Pulmonary artery endothelial cell (primary cell): ENCODE measurements at places on chromosomes 6 and 20. TPM values are rescaled to one million over a fixed set of nuclear protein-coding genes. Genes with fewer than 3 reads are reported as not detected.

DNA sequence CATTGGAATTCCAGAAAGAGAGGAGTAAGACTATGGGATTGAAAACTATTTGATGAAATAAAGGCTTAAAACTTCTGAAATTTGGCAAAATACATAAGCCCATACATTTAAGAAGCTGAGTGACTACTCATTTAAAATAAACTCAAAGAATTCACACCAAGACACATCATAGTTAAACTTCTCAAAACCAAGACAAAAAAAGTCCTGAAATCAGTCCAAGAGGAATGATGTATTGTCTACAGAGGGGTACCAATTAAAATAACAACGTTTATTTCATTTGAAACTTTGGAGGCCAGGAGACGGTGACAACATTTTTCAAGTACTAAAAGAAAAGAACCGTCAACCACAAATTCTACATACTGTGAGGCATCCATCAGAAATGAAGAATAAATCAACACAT is 841.4 kb upstream of the MAP3K7 start:
- DNase-seq: no peak

- DNase-seq: no peak
Measured at GRCh38 chr20:37880726-37881591, 22.0 kb upstream of the VSTM2L start.

GRCh38 chr6:161711515-161711914 is 437.7 kb upstream of the AGPAT4 start:
- no peak for DNase-seq

The CST4 gene
- total RNA-seq: not detected in 2 replicates

DNA sequence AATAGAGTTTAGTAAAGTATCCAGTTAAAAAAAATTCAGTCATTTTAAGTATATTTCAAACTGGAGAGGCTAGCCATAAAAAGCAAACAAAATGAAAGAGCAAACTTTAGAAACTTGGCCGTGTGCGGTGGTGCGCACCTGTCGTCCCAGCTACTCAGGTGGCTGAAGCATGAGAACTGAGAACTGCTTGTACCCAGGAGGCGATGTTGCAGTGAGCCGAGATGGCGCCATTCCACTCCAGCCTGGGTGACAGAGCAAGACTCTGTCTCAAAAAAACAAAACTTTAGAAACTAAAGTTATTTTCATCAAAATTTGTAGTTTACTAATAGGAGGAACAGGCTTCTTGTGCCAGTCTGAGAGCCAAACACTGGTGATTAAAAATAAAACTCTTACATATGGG is 100.2 kb upstream of the POPDC3 start:
- DNase-seq: no peak

DNA sequence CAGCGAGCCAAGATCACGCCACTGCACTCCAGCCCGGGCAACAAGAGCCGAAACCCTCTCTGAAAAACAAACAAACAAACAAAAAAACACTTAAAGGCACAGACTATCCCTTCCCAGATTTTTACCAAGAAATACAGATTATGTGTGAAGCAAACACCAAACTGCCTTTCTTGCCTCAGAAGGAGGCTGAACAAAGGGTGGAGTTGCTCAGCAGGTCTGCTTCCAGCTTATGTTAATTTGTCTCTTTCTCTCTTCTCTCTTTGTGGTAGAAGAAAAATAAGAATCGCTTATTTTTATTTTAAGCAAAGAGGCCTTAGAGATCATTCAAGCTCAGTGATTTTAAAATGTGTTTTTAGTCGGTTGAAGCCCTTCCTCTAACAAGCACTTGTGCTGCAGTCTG is 14.2 kb downstream of the TUBB2A start:
- no peak for DNase-seq

The RAD21L1 gene
- 0.14 and 0.26 TPM in 2 replicates for total RNA-seq

DNA sequence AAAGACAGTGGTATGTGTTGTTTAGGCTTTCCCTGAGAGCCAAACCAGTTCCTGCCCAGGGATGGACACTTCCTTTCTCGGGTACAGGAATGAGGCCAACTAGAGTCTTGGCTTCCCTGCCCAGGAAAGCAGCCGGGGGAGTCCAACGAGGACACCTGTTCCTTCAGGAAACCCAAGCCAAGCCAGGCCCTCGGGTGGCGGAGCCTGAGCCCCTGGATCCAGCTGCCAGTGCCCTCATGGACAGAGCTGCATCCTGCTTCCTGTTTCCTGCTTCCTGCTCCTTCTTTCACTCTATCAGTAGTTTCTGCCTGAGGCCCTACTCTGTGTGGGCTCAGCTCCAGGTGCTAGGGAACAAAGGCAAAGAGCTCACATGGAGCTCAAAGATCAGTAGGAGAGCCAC is 7.9 kb upstream of the SIRPA start:
- DNase-seq: no peak

DNA sequence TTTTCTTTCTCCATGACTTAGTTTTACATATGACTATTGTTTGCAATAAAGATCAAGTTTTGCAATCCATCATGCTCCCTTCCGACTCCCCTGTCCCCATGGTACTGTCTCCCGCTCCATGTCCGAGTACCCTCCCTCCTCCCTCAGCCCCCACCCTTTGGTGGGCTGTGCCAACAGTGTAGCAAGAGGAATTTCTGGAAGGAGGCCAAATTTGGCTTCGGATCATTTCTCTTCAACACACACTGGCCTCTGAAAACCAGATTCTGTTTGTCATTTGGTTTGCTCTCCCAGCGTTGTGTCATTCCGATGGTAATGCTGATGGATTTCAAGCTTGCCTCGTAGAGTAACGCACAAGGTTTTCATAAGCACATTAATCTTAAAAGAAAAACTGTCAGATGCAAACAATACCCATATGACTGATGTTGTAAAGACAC is 22.9 kb upstream of the PAX1 start:
- no peak for DNase-seq

DNA sequence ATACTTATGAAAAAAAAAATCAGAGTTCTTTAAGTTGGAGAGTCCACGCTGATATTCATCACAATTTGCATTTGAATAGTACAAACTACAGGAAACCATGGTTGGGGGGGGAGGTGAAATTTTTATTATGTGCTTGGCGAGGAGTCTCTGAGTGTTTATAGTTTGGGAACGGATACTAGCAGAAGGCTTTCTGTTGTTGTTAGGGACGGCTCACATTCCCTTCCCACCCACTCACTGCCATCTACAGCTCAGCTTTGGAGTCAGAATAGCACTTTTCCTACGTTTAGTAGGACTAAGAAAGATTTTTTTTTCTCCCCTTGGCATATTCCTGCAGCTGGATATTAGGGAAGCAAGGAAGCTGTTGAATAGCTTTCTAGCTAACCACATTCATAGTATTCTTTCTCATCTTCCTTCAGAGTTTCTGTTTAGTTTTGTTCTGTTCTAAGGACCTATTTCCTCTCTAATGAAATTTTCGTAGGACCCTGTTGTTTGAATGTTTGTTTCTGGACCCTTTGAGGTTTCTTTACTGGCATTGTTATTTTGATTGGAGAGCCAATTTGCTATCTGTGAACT is 235.1 kb upstream of the ZNF217 start:
- DNase-seq: peak; percentile 84

- no peak for DNase-seq
Measured at GRCh38 chr20:33746325-33746998, 14.7 kb downstream of the ZNF341 start.

DNA sequence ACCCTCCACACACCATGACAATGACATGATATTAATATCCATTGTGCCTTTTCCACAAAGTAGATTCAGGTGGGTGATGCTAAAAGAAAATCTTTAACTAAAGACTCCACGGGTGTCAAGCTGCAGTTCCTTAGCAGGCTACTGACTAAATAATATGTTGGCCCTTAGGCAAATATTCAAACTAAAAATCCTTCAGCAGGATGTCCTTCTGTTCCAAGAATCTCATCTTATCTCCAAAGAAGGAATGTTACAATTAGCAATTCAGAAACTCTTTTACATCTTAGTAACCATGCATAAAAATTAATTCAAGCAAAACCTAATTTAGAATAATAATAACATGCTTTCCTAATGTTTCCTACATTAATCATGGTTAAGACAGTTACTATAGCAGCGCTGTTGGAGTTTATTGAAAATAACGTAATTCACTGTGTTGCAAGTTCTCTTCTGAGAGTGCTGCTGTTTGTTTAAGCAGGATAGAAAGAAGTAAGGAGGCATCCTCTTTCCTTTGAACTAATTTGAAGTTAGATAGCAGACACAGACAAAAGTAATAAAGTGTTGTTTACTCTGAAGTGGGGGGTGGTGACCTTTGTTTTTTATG is 414.8 kb upstream of the CDH4 start:
- DNase-seq: no peak

DNA sequence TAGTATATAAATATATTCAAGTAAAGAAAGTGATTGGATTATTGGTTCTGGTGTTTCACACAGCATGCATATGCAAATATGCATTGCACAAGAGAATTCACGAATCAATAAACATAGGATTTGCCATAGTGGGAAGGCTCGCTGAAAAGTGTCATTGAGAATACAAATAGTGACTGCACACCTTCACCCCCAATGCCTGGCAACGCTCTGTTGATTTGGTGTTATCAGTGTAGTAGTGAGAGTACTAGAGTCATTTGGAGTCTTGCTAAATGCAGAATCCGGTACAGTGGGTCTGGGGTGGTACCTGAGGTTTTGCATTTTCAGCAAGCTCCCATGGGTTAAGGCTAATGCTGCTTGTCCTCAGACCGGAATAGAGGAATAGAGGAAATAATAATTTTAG is 49.7 kb upstream of the NAA20 start:
- DNase-seq: no peak

GRCh38 chr6:79377888-79378348 is 143.4 kb upstream of the HMGN3 start:
- peak; percentile 64 for DNase-seq

GRCh38 chr6:90160013-90160412 is 136.6 kb downstream of the BACH2 start:
- DNase-seq: no peak

DNA sequence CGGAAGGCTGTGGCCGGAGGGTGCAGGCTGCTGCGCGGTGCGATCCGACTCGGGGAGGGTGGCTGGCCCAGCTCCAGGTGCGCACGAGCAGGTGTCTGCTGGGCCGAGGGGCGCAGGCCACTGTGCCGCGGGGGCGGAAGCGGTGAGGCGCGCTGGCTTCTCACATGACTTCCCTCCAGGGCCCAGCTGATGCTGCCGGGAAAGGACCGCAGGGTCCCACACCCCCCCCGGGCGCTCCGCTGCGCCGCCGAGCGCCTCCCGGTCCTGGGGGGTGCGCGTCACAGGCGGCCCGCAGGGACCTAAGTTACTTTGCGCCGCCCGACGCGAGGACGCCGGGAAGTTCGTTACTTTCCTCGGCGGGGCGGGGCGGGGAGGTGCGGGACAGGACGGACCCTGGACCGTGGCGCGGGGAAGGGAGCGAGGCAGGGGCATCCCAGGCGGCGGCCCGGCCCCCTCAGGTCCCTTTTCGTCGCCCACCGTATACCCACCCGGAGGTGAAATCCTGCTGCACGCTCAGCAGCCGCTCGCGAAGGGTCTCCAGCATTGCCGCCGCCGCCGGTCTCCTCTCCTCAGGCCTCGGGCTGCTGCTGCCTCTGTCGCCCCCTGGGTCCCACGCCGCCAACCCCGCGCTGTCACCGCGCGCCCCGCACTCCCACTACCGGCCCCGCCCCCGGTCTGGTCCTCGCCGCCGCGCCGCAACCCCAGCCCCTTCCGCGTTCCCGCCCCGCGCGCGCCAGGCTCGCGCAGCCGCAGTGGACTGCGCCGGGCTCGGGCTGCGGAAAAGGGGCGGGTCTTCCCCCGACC is at the start of gene DTNBP1:
Gene DTNBP1 (minus strand): TSS at position 703 of the 804 bp plus-strand sequence. CDS start 159 bp downstream, at position 544.
- no peak for DNase-seq

GRCh38 chr20:8043687-8044282 is 24.2 kb upstream of the TMX4 start:
- DNase-seq: no peak

The ANGPT4 gene
- not detected in 2 replicates for total RNA-seq

DNA sequence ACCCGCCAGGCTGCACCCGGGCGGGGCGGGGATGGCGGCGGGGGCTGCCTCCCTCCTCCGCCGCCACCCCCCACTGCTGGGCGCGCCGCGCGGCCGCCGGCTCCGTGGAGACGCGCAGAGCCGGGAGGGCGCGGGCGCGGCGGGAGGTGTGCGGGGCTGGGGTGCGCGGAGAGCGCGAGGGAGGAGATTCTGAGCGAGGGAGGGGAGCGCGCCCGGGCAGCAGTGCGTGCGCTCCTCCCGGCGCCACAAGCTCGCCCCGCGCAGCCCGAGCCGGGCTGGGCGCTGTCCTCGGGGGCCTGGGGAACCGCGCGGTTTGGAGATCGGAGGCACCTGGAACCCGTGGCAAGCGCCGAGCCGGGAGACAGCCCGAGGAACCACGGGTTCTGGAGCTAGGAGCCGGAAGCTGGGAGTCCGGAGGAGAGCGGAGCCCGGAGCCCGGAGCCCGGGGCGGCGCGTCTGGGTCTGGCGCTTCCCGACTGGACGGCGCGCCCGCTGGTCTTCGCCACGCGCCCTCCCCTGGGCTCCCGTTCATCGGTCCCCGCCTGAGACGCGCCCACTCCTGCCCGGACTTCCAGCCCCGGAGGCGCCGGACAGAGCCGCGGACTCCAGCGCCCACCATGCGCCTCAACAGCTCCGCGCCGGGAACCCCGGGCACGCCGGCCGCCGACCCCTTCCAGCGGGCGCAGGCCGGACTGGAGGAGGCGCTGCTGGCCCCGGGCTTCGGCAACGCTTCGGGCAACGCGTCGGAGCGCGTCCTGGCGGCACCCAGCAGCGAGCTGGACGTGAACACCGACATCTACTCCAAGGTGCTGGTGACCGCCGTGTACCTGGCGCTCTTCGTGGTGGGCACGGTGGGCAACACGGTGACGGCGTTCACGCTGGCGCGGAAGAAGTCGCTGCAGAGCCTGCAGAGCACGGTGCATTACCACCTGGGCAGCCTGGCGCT is at the start of gene NTSR1:
Gene NTSR1 (plus strand): TSS at position 246 of the 946 bp plus-strand sequence. CDS start 372 bp downstream, at position 618.
- no peak for DNase-seq

- peak; percentile 54 for DNase-seq
Measured at GRCh38 chr6:154548130-154548830, 37.8 kb upstream of the CNKSR3 start.

The NELFCD gene
- total RNA-seq: 71.7 and 76.5 TPM in 2 replicates

DNA sequence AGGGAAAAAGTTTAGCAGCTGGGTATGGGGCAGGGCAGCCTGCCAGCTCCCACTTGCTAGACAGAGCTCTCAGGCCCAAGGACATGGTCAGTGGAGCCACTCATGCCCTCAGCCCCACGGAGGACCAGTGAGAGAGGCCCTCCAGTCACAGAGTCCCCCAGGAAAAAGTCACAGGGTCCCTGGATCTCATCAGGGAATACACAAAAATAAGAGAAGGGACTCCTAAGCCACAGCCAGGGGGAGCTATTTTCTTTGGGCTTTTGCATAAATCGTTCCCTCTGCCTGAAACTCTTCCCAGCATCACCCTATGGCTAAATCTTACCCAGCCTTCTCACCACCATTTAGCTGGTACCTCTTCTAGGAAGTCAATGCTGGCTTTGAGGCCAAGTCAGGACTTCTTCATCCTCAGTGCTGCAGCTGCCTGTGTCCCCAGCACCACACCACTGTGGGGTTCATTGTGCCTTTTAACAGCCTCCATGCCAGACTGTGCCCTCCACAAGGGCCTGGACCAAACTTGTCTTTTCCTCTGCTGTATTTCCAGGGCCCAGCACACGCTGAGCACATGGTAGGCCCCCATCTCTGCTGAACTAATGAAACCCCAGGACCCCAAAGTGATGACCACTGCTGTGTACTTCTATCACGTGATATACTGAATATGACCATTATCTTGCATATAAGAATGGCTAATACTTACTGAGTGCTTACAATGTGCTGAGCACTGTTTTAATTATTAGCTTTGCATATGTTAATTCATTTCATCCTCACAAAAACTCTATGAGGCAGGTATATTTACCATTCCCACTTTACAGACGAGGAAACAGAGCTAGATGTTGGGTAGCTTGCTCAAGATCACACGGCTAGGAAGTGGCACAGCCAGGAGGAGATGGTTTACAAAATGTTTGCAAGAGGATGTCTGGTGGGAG is 2.0 kb downstream of the ZNF335 start:
- peak; percentile 26 for DNase-seq

GRCh38 chr20:44576297-44576696 is 6.1 kb upstream of the PKIG start:
- DNase-seq: no peak
